ENCODE measurements at places on chromosomes 1 and 21.

DNA sequence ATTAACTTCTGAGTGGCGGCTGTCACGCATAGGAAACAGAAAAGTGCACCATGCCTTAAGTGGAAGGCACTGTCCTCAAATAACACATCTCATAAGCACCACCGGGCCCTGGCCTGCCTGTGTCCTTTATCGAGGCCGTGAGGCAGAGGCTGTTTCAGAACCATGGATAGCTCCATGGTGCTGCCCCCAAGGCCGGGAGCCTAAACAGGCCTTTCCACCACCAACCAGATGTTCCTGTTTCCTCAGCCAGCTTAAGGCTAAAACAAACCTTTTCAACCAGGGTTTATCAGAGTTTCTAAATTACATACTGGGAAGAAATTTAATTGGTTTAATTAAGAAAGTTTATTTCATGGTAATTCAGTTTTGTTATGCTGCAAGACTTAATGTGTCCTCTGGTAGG, 114.4 kb downstream of the DMRTA2 start:
- DNase-seq = peak; percentile 22

DNA sequence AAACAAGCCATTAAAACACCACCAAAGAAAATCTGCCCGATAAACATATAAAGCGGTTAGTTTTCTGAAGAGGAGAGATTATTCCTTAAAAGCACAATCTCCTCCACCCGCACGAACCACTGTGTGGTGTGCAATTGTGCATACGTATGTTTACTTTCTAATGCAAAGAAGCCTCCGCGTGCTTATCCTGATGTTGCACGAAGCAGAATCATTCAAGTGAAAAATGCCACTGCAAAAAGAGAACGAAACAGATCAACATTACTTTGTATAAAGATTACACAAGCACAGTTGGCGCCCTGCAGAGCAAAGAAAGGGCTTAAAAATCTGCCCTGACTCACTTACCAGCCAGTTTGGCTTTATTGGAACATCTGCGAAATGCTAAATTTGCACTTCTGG, 166.8 kb downstream of the ZNF281 start:
- peak; percentile 14 for DNase-seq

DNA sequence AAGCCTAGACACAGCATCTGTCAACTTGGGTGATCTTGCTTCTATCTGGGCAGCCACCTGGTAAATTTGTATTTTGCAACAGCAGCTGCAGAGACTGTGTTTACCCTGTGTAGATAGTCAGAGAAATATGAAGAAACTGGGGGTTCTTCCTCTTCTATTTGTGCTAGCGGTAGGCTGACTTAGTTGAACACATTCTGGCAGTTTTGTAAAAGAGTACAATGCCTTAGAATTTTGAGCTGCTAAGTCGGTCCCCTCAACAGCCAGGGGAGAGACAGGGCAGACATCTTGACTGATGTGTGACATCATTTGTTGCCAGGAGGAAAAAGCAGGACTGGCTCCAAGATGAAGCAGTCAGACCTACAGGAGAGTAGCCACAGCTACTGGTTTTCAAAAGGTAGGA, 53.7 kb downstream of the KCNJ6 start:
- DNase-seq = peak; percentile 57

DNA sequence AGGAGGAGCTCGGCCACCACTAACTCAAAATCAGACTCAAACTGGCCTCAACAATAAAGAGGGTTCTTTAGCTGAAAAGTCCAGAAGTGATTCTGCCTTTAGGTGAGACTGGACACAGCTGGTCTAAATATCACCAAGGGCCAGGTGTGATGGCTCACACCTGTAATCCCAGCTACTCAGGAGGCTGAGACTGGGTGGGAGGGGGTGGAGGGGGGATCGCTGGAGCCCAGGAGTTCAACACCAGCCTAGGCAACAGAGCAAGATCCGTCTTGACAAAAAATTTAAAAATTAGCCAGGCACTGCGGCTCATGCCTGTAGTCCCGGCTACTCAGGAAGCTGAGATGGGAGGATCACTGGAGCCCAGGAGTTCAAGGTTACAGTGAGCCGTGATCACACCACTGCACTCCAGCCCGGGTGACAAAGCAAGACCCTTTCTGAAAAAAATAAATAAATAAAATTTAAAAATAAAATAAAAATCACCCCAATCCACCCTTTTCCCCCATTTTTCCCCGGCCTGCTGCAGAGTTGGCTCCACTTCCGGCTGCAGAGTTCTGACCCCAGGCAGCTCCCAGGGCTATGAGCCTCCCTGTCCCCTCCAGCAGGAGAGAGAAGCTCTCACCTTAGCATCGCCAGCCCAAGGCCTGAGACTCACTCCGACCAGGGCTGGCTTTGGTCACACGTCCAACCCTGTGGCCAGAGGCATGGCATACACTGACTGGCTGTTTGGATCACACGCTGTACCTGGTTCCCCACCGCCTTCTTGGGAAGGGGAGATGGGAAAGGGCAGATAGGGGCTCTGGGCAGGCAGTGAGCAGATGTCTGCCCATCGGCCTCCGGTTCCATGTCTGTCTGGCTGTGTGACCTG, 87.3 kb upstream of the IFFO2 start:
- no peak for DNase-seq

DNA sequence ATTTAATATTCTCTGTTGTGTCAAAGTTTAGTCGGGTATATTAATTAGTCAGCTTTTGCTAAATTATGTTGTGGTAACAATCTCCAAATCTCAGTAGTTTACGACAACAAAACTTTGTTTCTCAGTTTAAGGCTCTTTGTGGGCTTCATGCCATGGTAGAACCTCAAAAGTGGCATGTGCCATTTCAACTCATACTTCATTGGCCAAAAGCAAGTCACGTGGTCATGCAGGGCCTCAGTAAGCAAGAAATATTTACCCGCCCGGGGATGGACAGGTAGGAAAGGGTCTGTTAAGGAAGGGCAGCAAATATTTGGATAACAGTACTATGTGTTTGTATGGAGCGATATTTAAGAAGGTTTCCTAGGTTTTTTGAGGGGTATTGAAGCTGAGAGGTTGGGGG, 38.6 kb downstream of the ITSN1 start:
- no peak for DNase-seq

DNA sequence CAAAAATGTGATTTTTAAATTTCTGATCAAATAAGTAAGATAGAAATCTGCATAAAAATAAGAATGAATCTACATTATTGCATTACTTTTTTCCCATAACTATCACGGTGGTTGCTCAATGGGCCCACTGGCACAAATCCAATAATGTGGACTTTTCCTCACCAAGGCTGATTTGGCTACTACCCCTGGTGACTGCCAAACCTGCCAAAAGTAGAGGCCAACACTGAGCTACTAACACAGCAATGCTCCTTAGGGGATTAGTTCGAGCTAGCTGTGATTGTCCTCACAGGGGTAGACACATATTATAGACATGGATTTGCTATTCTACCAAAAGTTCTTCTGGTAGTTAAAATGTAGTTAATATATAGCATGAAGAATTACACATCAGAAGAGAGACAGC, 107.7 kb upstream of the ZNHIT6 start:
- DNase-seq = no peak

DNA sequence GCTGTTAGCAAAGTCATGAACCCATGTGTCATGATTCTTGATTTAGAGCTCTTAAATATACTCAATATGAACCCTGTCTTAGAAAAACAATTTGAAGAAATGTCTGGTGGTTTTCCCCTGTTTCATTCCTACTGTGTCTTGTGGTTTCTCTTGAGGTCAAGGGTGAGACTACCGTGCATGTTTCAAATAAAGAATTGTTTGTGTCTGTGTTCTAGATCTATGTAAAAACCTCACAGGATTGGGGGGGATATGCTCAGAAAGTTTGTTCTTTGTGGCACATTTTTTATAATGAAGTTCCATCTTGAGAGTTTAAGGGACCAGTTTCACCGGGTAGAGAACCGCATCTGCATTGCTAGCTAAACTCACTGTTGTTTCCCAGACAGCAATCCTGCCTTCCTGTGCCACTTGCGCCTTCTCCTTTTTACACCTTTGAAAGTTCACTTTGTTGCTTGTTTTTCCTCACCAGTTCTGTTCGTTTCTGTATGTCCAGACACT, 30.9 kb upstream of the CACYBP start:
- peak; percentile 55 for DNase-seq

DNA sequence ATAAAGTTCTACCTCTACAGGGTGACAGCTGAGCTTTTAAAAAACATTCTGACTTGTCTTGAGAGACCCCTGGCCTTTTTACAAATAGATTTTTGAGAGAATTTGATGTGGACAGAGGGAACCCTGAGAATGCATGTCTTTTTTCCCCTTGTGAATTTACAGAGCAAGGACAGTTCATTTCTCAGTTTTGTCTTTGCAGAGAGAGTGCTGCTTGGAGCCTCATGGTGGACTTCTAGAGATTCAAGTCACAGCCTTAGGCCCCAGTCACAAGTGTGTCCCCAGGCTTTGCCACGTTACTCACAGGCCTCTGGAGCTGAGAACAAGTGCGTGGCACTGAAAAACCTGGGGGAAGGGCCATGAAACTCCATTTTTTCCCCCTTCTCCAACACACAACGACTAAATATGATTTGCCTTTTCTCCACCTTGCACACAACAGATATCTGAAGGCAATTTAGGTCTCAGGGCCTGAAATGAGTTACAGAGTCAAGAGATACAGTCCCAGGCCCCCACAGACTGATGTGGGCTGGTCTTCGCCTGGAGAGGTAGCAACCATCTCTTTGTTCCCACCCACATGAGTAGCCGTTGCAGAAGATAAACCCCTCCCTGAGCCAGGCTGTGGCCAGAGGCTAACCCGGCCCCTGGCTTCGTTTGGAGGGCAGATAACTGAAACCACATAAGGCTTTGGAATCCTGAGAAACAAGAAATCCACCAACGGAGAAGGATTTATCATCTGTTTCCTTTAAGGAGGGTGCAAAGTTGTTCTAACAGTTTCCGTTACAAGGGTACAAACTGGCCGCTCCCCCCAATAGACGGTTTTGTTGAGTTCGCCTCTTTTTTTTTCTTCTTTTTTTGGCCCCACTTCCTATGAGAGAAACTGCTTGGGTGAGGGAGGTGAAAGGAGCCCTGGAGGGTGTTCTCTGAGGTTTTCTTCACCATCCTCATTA, 1.0 kb upstream of the PIGV start:
- peak; percentile 86 for DNase-seq

- DNase-seq = no peak
Measured at GRCh38 chr1:47067097-47067594, at the start of gene CYP4Z1. Gene CYP4Z1, plus strand, starts transcription at chr1:47067231. Its CDS starts 260 bp downstream, at chr1:47067491.

DNA sequence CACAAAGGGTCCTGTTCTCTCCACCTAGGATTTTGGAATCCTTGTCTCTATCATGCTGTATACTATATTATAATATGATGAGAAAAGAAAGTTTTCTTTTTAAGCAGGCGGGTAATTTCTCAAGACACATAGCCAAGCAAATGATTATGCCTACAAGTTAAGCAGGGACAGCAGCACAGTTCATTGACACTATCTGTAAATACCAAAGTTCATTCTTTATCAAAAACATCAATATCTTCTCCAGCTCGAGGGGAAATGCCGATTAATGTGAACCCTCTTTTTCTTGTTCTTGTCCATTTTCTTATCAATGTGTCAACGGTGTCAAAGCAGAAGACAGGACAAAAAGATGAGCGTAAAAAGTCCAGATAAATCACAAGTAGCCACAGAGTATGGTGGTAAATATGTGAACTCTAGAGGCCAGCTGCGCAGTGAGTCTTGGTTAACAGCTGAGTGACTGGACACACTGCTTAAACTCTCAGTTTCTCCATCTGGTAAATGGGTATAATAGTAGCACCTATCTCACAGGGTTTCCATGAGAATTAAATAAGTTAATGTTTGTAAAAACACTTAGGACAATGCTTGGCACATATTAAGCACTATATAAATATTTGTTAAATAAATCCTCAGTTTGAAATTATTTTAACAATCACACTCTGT, 30.9 kb downstream of the LPAR3 start:
- DNase-seq = no peak

- DNase-seq = no peak
Measured at GRCh38 chr1:175922254-175922881, 179.0 kb upstream of the TNR start.

DNA sequence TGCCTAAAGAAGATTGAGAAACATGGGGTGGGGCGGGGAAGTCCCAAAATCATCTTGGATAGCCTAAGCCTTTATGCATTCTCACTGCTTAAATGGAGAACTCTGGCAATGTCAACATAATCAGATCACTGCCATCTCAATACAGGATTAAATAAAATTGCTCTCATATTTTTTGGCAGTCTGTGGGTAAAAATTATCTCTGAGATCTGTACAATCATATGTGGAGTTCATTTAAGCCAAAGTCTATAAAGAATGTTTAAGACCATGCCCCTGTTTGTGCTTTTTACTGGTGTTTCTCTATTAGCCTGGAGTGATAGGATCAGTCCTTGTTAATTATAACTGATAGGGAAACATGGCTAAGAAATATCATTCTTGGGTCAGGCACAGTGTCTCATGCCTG, 136.3 kb downstream of the GPR52 start:
- no peak for DNase-seq

DNA sequence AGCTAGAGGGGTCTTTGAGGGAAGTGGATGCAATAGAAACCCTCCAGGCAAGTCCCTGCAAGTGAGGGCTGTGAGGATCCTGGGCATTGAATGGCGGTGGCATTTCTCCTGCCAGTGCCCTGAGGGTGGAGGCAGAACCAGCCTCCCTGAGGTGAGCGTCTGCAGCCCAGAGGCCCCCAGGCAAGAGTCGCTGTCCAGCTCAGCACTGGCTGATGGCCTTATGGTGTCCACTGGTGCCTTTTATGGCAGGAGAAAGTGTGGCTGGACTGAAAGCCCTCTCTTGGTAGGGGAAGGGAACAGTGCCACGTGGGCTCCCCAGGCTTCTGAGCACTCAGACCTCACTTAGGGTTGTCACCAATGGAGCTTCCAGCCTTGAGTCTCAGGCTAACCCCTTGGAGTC, 77.3 kb downstream of the SH3BGR start:
- DNase-seq = no peak

DNA sequence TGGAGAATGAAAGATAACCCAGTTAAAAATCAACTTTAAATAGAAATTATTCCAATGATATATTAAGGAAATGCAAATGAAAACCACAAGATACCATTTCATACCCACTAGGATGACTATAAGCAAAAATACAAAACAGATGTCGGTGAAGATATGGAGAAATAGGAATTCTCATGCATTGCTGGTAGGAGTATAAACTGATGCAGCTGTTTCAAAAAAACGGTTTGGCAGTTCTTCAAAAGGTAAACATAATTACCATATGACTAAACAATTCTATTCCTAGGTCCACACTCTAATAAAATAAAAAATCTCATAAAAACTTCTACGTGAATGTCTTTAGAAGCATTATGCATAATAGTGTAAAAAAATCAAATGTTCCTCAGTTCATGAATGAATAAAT, 763.3 kb upstream of the BRINP3 start:
- DNase-seq = peak; percentile 52

GRCh38 chr1:39091845-39092645, 65.9 kb downstream of the NDUFS5 start:
- peak; percentile 84 for DNase-seq

- no peak for DNase-seq
Measured at GRCh38 chr1:151661751-151662150, 49.9 kb downstream of the SNX27 start.

GRCh38 chr21:14603202-14603601, 57.1 kb upstream of the SAMSN1 start:
- DNase-seq = peak; percentile 49

- peak; percentile 100 for DNase-seq
Measured at GRCh38 chr1:235067396-235068157, 61.1 kb downstream of the TOMM20 start.

GRCh38 chr1:84277343-84278059, 24.0 kb upstream of the SAMD13 start:
- no peak for DNase-seq

- no peak for DNase-seq
Measured at GRCh38 chr21:44617071-44617501, 5.2 kb downstream of the KRTAP10-8 start.

- no peak for DNase-seq
Measured at GRCh38 chr1:214966346-214966745, 116.2 kb upstream of the KCNK2 start.

GRCh38 chr1:53592521-53592982, 133.4 kb downstream of the DMRTB1 start:
- no peak for DNase-seq

Data from ELR (cell line).